ENCODE measurements at places on chromosomes 3 and 15.

DNA sequence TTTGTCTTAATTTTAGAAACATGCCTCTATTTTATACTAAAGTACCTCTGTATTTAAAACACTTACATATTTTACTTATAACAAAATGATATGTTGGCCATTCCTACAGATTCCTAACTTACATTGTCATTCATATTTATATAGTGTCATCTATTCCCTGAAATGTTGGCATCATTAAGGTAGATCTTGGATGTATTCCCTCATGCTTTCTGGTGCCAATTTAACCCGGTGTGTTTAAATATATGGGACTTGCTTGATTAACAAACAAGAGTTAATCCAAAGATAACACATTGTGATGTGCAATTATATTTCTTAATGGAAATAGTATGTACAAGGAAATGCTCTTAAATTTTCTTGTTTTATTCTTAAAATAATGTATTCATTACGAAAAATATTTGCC lies 352.3 kb downstream of the NAALADL2 start:
- DNase-seq = no peak

DNA sequence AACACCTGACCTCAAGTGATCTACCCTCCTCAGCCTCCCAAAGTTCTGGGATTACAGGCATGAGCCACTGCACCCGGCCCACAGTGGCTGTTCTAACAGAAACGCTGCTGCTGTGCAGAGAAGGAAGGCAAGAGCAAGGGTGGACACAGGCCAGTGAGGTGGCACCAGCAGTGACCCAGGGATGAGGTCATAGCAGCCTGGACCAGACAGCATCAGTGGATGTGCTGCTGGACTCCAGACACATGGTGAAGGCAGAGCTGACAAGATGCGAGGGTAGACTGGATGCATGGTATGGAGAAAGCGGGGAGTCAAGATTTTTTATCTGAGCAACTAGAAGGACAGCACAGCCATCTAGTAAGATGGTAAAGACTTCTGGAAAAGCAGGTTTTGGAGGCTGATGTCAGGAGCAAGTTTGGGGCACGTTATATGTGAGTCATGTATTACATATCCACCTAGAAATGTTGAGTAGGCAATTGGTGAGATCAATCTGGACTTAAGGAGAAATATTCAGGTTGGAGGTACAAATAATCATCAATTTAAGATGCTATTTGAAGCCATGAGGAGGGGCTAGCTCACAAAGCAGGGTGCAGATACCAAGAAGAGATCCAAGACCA lies 22.1 kb upstream of the TJP1 start:
- DNase-seq = no peak

GRCh38 chr15:69175536-69175935 lies 15.1 kb downstream of the GLCE start:
- DNase-seq = no peak

GRCh38 chr15:88835646-88836045 lies 32.4 kb downstream of the ACAN start:
- DNase-seq = no peak

DNA sequence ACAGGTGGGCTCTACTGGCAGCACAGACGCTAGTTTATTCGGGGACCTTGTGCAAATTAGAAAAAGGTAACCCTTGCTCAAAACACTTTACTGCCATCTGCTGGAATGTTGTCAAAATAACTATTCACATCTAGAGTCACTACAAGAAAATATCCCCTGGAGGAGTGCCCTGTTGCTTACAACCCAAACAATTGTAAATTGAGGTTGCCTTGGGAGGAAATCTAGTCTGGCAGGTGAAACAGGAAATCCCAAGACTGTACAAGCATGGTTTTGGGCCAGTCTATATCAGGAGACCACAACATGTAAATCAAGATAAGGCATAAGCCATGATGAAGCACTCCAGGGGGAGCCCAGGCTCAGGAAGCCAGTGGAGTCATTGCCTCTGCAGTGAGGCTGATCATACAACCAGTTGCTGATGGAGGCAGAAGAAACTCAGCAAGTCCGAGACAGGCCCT lies 136.8 kb upstream of the ACP3 start:
- DNase-seq = no peak

DNA sequence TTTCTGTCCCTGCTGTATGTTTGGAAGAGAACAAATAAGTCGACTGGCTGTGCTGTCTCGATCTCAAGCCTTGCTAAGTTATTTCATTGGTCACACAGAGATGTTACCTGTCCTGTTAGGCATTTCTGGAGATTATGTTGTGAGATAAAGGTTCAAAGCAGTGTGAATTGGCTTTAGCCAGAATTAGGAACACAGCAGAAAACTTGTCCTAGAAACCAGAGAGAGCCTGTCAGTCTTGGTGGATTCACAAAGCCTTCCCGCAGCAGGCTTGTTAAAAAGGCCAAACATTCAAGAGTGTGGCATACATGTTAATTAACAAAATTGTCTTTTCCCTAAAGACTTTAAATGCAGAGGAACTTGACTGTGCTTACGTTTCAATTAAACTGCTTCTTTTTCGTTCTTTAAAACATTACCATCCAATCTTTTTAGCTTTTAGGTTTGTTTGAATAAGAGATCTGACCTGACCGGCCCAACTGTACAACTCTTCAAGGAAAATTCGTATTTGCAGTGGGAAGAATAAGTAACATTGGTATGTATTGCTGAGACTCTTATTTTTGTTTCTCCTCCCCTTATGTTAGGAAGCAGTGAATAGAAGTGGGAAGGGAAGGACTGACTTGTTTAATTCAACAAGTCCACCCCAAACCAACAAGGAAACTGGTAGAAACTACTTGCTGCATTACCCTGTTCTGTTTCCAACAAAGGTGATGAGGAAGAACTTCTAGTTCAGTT lies 25.2 kb downstream of the ABHD2 start:
- no peak for DNase-seq

DNA sequence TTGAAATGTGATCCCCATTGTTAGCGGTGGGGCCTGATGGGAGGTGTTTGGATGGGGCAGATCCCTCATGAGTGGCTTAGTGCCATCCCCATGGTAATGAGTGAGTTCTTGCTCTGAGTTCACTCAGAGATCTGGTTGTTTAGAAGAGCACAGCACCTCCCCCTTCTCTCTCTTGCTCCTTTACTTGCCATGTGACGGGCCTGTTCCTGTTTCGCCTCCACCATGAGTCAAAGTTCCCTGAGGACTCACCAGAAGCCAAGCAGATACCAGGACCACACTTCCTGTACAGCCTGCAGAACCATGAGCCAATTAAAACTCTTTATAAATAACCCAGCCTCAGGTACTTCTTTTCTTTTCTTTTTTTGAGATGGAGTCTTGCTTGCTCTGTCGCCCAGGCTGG lies 46.6 kb downstream of the ANP32A start:
- no peak for DNase-seq

DNA sequence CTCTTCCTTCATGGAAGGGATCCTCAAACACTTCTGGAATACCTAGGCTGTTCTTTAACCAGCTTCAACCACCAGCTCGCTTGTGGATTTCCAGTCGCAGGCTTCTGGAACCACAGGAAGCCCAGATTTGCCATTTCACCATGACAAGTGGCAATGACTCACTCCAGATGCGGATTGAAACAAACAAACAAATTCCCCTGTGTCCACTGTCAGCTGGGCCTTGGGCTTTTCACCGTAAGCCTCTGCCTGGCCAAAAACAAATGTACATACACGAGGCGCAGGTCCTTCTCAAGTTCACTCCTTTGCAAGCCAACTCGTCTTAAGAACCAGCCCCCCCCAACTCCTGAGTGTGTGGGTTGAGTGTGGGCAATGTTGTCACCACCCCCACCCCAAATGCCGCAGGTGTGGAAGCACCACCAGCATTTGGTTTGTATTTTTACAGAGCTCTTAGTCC lies 8.8 kb downstream of the BCL6 start:
- DNase-seq = no peak

- no peak for DNase-seq
Observed at GRCh38 chr3:193231201-193231600, 9.8 kb upstream of the PLAAT1 start.

- no peak for DNase-seq
Observed at GRCh38 chr3:127307916-127308315, 20.1 kb upstream of the PRR20G start.

- no peak for DNase-seq
Observed at GRCh38 chr15:98755781-98756180, 107.4 kb downstream of the IGF1R start.

DNA sequence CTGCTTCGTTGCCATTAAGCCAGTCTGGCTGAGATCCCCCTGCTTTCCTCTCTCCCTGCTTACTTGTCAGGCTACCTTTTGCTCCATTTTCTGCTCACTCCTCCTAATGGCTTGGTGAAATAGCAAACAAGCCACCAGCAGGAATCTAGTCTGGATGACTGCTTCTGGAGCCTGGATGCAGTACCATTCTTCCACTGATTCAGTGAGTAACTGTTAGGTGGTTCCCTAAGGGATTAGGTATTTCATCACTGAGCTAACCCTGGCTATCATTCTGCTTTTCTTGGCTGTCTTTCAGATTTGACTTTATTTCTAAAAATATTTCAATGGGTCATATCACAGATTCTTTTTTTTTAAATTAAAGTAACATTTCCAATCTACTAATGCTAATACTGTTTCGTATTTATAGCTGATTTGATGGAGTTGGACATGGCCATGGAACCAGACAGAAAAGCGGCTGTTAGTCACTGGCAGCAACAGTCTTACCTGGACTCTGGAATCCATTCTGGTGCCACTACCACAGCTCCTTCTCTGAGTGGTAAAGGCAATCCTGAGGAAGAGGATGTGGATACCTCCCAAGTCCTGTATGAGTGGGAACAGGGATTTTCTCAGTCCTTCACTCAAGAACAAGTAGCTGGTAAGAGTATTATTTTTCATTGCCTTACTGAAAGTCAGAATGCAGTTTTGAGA lies 25.0 kb downstream of the CTNNB1 start:
- DNase-seq = no peak

DNA sequence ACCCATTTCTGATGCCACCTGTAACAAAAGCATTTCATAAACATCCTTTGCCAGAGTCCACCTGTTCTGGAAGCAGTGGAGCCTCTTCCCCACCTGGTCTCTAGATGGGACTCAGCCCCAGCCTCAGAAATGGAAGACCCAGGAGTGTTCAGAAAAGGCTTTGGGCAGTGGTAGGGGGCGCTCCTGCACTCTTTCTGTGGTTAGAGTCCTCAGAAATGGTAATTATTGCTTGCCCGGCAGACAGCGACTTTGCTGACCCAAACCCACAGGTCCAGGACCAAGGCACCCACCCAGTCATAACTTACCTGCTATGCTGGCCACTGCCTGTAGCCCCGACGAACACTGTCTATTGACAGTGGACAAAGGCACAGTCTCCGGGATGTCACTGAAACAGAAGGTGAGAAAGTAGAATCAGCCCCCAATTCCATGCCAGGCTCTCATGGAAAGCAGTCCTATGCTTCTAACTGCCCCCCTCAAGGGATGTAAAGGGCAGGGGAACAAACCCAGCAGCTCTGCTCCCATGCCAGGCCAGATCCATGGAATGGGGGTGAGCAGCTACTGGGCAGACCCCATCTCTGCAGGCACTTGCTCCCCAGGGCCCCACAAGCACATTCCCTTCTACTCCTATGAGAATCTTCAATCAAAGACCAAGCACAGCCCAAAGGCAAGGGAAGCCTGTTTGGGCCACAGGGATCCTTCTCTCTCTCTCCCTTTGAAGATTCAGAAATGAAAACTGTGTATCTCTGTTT lies 5.1 kb downstream of the ACAA1 start:
- DNase-seq = no peak

GRCh38 chr3:127141921-127142730 lies 50.8 kb upstream of the PRR23E start:
- DNase-seq = no peak

GRCh38 chr15:72387741-72388140 lies 10.4 kb upstream of the TMEM202 start:
- no peak for DNase-seq

- no peak for DNase-seq
Observed at GRCh38 chr3:136994772-136995516, 37.2 kb downstream of the IL20RB start.

DNA sequence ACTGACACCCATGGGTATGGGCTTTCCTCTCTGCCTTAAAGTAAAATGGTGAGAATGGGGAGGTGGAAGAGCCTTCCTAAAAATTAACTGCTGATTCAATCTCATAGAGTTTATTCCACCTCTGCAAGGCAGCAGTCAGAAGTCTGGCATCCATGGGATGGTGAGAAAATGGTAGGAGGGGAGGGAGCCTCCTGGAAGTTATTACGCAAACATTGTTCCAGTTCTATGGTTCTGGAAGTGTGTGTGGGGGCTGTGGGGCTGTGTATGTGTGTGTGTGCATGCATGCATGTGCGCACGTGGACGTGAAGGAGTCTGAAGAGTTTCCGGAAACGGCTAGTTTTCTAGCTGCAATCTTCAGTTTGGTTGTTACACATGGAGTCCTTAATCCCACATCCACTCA lies 177.6 kb downstream of the KCNAB1 start:
- DNase-seq = no peak

DNA sequence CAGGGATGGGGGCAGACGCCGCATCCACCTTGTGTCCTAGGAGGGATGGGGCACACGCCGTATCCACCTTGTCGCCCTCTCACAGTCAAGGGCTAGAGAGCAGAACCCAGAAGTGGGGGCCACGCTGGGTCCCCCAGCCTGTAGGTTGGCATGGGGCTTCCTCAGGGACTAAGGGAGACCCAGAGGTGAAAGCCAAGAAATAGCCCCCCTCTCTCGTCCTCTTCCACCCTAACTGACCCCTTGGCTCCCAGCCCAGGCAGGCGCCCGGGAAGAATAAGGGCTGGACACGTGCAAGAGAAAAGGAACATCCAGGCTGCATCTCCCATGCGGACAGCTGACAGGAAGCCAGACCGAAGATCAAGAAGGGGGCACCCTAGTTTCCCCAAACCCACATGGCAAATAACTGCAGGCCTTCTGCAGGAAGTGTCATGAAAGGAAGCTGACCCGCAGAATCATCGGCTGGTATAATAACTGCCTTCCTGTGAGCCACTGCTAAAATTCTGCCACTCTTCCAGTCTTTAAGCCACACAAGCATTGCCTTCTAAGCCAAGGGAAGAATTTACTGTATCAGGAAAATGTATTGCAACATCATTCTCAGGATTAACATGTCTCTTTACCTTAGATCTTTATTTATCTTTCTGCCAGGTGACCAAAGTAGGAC lies 38.5 kb upstream of the TFRC start:
- DNase-seq = no peak

GRCh38 chr3:100561459-100562158 lies 47.8 kb upstream of the ADGRG7 start:
- no peak for DNase-seq

GRCh38 chr3:123334056-123334455 lies 114.8 kb downstream of the ADCY5 start:
- DNase-seq = no peak
